Activated CD4-positive, alpha-beta memory T cell treated with anti-CD3 and anti-CD28 coated beads for 36 hours (primary cell): ENCODE measurements at places on chromosomes 1 and 21.
A peak's percentile ranks its signal among the peaks of the same experiment; 100 is the strongest.

DNA sequence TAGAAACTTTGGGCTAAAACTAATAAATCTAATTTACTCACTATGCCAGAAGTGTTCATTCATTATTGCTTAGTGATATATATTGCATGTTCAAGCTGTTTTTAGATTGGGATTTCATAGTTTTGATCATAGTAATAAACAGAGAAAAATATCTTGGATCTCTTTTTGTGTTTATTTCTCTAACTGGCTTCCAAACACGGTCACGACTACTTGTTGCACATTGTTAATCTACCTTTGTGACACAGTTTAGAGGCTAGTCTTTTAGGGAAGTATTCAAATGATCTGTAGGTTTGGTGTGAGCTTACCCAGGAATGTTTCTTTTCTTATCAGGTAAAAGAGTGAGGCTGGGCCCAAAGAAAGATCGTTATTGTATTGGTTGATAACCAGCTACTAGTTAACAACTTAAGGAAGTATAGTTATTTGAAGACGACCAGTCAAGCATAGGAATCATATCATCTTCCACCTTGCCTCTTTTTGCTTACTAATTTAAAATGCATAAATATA lies 50.8 kb upstream of the FASLG start:
- H3K27me3 ChIP-seq: no peaks in the 10 kb centered on the region
- H3K27ac ChIP-seq: no peak overlapping the region
- H3K4me1 ChIP-seq: peaks cover 7% of the 10 kb centered on the region
- no peak for DNase-seq

- H3K27ac ChIP-seq: no peak within 1 kb of the TSS
- H3K4me1 ChIP-seq: peaks cover 11% of the 10 kb centered on the region
- no peak within 1 kb of the TSS for H3K4me3 ChIP-seq
- H3K27me3 ChIP-seq: peaks cover 50% of the 10 kb centered on the region
- no peaks in the 10 kb centered on the region for H3K36me3 ChIP-seq
- DNase-seq: peak; percentile 9
These were observed at the start of gene ADORA1 for GRCh38 chr1:203127666-203128430. TSS of gene ADORA1 (plus strand) at chr1:203127726. CDS start at chr1:203128842, 1,116 bp downstream.

DNA sequence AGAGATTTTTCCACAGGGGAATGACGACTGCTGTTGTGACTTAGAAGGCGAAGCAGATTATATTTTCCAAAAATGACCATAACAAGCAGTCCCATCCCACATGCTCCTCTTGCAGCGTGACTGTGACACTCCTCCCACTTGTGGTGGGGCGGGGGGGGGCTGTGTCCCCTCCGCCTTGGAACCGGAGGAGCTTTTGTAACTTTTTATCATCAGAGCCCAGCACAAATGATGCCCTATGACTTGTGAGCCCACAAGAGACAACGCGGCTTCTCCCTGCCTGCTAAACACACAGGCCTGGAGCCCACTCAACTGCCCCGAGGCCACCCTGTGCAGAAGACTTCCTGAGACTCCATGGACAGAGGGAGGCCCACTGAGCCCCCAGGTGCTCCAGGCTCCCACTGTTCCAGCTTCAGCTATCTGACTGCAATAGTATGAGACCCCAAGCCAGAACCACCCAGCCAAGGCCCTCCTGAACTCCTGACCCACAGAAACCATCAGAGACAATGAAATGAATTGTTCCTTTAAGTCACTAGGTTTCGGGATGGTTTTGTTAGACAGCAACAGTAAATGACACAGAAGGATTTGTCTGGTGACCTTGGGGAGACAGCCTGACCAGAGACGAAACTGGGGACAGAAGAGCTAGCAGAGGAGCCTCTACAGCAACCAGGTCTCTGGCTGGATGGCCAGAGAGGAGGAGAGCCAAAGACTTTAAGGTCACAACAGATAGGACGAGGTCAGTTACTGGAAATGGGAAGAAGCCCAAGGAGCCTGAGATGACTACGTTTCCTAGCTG lies 58.8 kb downstream of the CAPZB start:
- no peak for DNase-seq
- H3K4me3 ChIP-seq: no peak overlapping the region
- H3K27ac ChIP-seq: no peak overlapping the region
- H3K36me3 ChIP-seq: peaks cover 2% of the 10 kb centered on the region

DNA sequence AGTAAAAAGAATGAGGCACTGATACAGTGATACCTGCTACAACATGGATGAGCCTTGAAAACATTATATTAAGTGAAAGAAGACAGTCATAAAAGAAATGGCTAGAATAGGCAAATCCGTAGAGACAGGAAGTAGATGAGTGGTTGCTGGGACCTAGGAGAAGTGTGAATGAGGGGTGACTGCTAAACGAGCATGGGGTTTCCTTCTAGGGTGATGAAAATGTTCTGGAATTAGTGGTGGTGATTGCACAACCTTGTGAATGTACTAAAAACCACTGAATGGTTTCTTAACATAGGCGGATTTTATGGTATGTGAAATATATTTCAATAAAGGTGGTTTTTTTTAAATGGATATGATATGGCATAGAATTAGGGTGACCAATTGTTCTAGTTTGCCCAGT lies 12.6 kb upstream of the SERINC2 start:
- peaks cover 4% of the 10 kb centered on the region for H3K4me1 ChIP-seq
- peaks cover 1% of the 10 kb centered on the region for H3K27me3 ChIP-seq
- no peaks in the 10 kb centered on the region for H3K36me3 ChIP-seq
- H3K27ac ChIP-seq: no peak overlapping the region
- H3K4me3 ChIP-seq: no peak overlapping the region
- DNase-seq: no peak

DNA sequence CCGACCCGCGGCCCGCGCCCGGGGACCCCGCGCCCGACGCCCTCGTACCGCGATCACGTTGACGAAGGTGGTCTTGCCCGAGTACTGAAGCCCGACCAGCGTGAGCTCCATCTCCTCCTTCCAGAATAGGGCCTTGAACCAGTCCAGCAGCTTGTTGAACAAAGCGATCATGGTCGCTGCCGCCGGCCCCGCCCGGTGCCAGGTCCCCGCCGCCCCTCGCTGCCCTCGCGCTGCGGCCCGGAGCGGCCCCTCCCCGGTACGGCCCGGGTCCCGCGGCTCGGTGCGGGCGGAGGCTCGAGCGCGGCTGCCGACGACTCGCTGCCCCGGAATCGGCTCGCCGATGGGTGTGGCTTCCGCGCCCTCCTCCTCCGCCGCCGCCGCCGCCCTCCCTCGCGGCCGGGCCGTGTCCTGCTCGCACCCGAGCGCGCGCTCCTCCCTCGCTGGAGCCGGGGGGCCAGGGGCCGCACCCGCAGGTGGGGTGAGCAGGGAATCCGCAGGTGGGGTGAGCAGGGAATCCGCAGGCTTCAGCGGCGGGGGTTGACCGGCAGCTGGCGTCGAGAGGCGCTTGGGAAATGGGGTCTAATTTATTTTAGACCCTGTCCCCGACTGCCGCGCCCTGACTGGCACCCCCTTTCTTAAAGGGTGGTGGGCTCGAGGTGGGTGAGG lies at the start of gene ARL8A:
TSS of gene ARL8A (minus strand) at position 336 of the 666 bp plus-strand sequence. CDS start at position 171, 165 bp downstream.
- peak within 1 kb of the TSS; percentile 89 for H3K4me3 ChIP-seq
- H3K27ac ChIP-seq: peak within 1 kb of the TSS; percentile 80
- peaks cover 33% of the 10 kb centered on the region for H3K4me1 ChIP-seq
- DNase-seq: peak; percentile 77
- H3K36me3 ChIP-seq: peaks cover 20% of the 10 kb centered on the region
- H3K27me3 ChIP-seq: no peaks in the 10 kb centered on the region
